H9 (cell line): ENCODE measurements at places on chromosomes 6 and 20.

GRCh38 chr6:110050440-110050813, 72.3 kb downstream of the GPR6 start:
- DNase-seq, result no peak

DNA sequence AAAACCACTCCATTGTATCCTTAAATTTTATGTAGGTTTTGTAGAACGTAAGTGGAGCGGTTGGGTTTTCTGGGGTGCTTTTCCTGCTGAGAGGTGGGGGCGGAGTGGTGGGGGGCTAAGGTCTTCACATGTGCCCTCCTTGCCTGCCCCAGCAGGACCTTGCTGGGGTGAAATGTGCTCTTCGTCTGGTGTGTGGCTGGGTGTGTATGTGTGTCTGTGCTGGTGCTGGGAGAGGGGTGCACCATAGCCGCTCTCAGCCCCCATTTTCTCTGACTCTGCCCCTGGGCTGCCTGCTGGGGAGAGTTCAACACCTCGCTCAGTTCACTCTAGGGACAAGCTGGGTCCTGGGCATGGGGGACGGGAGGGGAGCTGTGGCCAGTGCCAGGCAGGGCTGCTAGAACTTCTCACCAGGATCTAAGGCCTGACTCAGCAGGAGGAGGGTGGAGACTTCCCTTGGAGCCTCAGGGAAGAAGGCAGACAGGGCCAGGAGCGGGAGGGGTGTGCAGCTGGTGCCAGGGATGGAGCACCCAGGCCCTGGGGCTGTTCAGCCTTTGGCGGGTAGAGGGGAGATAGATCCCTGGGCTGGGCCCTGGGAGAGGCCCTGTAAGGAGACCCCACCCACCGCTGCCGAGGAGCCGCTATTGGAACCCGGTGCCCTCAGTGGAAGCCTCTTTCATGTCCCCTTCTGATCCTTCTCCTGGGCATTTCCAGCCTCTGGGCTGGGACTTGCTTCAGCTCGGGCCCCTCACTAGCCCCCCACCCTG, 4.8 kb downstream of the SOX18 start:
- DNase-seq, result no peak

- DNase-seq, result no peak
These were observed 108.6 kb downstream of the ATP9A start for GRCh38 chr20:51659491-51660050.

- no peak for DNase-seq
These were observed 366.6 kb downstream of the RNGTT start for GRCh38 chr6:88596801-88597200.

DNA sequence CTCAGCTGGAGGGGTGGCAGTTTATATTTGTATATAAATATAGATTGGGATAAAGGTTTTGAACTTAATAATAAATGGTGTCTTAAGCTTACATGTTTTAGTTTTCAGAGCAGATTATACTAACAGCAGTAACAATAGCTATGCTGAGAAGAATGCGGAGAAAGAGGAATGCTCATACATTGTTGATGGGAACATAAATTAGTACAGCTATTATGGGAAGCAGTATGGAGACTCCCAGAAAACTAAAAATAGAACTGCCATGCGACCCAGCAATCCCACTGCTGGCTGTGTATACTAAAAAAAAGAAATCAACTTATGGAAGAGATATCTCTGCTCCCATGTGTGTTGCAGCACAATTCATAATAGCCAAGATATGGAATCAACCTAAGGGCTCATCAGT, 127.9 kb downstream of the BCKDHB start:
- no peak for DNase-seq

DNA sequence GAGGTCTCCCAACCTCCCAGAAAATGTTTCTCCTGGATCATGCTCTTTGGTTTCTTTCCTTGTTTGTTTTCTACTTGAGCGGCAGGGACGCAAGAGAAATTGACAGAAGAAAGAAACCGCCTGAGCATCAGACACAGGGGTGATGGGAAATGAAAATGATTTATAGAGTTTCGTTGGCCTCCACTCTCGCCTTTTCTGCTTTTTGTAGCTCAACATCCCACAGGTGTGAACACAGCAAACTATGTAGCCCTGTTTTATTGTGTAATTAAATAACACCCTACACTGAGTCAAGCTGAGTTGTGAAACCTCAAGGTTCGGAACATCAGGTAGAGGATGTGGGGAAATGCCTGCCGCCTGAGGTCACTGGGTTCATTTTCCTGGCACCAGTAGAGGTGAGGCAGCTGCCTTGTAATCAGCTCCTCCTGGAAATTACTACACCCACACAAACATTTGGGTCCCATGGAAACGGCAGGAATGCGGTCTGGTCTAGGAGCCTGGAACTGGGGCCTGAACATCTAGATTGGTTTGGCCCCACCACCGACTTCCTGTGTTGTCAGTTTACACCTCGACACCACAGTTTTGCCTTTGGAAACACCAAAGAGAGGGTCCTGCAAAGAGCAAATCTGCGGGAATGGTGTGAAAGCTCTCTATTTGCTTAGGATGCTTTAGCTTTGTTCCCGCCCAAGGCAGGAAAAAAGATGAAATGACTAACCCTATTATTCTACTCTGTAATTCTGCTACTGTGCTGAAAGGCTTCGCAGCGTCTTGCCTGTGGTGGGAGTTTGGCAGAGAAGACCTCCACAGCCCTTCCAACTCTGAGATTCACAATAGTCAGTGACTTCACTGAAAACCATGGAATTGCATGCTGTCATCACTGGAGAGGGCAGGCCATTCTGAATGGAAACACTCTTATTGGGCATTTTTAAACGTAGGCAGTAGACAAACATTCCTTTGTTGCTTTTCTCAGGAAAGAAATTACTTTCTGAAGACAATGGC, 53.0 kb downstream of the ADAT2 start:
- peak; percentile 70 for DNase-seq

DNA sequence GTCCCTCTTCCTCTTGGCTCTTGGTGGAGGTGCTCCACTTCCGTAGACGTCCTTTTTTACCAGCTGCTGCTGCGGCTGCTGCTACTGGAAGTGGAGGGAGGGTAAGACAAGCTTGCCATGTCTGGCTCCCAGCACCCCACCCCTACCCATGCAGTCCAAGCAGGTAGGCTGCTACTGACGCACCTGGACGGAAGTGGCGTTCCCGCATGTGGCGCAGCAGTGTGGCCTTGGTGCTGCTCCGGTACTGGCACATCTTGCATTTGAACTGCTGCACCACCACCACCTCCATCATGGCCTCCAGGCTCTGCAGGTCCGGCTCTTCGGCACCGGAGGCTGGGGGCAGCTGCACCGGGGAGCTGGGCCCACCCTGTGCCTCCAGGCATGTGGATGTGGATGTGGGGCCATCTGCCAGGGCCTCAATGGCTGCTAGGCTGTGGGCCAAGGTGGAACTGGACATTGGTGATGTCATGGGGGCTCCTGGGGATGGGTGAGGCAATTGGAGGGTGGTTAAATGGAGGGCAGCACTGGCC, 4.4 kb downstream of the ZNF335 start:
- DNase-seq, result peak; percentile 16

DNA sequence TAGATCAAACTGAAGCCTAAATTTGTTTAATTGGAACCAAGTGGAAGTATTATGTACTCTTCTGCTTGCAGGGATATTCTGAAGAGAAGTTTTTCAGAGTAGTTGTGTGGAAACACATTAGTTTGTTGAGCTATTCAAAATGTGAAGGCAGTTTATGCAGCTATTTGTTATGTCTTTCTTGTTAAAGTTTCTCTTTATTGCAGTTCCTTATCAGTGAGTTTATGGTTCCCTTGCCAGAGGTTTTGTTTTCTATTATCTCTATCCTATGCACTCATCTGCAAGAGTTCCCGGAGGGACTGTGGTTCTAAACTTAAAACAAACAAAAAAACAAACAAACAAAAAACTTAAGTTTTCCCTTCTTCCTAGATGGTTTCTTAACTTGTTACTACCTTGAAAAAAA, 143.7 kb upstream of the SLC22A16 start:
- DNase-seq, result no peak

DNA sequence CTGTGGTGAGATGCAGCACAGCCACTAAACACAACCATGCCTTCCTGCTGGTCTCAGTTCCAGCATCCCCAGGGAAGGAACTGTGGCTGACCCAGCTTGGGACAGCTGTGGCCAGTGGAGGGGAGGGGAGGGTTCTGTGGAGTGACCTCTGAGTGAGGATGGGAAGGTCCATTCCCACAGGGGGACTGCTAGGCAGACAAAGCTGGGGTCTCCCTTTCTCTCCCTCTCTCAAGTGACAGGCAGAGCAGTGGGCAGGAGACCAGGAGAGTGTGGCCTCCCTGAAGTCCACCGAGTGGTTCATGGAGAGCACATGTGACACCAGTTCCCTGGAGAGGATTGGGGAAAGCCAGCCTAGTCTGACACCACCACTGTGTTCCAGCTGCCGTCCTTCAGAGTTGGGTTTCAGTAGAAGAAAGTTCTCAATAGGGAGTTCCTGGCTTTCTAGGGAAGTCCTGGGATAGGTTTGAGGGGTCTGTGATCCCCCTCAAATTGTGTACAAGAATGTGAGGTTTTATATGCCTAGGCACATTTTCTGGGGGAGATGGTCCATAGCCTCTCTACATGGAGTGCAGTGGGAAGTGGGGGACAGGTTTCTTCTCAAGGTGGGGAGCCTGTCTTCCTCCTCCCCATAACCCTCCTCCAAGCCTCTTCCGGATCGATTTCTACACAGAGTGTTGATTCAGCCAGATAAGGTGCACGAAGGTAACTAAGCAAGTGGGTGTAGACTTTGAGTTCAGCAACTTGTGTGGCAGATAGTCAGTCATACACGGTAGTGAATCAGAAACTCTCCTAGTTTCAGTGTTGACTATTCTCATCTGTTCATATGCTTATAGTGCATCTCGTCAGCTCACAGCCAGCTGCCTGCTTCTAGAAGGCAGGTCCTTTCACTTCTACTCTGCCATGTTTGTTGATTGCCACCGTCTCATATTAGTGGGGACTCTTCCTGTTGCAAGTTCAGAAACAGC, 18.9 kb downstream of the MANBAL start:
- DNase-seq, result no peak

DNA sequence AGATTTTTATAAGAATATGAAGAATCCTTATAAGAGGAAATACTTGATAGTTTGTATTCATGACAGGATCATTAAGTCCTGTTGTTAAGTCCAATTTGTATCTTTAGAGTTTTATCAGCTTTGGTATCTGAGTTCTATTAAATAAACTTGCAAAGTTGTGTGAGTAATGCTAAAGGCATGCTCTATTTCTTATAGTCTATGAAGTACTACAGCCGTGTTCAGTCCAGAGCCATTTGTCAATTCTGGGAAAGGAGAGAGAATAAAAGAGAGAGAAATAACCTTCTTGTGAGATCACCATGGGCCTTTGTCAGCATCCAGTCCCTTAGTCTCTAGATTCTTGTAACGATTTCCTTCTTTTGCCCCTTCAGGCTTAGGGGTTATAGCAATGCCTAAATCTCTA, 181.2 kb upstream of the POU3F2 start:
- no peak for DNase-seq

DNA sequence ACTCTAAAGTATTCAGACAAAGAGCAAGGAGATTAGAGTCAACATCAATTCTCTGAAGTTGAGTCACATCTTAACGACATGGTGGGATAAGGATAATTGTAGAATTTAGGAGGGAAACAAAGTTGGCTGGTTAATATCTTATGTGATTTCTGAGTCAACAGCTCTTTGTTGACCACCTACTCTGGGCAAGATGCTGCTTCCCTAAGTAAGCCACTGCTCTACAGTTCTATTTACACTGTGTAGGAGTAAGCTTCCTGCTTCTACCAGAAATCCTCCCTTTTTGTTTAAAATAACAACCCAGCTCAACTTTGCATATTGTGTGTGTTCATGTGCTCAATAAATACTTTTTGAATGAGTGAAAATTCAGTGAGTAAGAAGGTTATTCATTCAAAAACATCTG, 3.1 kb downstream of the HS3ST5 start:
- DNase-seq, result no peak

- DNase-seq, result no peak
These were observed 39.7 kb upstream of the ASIP start for GRCh38 chr20:34201531-34201930.

DNA sequence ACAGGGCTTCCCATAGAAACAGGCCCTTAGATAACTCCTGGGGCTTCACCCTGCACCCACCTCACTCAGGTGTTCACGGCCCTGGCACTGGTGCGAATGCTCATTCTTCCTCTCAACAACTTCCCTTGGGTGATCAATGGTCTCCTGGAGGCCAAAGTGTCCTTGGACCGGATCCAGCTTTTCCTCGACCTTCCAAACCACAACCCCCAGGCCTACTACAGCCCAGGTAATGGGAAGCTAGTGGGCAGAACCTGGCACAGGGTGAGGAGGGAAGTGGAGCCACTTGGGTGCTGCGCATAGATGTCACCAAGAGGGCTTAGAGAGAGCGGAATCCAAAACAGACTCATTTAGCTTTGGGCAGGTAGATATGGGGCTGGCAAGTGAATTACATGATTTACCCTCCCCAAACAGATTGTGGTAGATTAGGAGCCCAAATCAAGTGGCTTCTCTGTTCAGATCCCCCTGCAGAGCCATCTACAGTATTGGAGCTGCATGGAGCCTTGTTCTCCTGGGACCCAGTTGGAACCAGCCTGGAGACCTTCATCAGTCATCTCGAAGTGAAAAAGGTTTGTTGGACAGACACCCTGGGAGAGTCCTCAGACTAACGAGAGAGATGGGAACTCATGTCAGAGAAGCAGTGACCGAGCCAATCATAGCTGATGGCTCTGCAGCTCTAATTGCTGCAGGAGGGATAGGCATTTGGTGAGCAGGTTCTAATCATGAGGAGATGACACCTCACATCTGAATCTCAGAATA, 8.5 kb downstream of the ABCC10 start:
- no peak for DNase-seq

- no peak for DNase-seq
These were observed 58.7 kb downstream of the ADGB start for GRCh38 chr6:146657432-146657831.

GRCh38 chr6:128525406-128525805, 5.0 kb upstream of the PTPRK start:
- no peak for DNase-seq

GRCh38 chr6:86820750-86821149, 116.6 kb upstream of the HTR1E start:
- no peak for DNase-seq

- DNase-seq, result no peak
These were observed 52.9 kb upstream of the BTN3A2 start for GRCh38 chr6:26312096-26312463.

- peak; percentile 41 for DNase-seq
These were observed 44.0 kb downstream of the STX11 start for GRCh38 chr6:144194293-144194810.

GRCh38 chr20:35207950-35208611, 18.4 kb upstream of the MMP24 start:
- peak; percentile 71 for DNase-seq
